GM19239 (cell line): ENCODE measurements at places on chromosomes 11 and 22.

GRCh38 chr11:68315171-68315920, 3.0 kb downstream of the LRP5 start:
- DNase-seq: no peak

- DNase-seq: no peak
Observed at GRCh38 chr11:61893981-61894380, 2.6 kb upstream of the FADS3 start.

GRCh38 chr22:23909296-23909898, 15.2 kb downstream of the MIF start:
- no peak for DNase-seq

DNA sequence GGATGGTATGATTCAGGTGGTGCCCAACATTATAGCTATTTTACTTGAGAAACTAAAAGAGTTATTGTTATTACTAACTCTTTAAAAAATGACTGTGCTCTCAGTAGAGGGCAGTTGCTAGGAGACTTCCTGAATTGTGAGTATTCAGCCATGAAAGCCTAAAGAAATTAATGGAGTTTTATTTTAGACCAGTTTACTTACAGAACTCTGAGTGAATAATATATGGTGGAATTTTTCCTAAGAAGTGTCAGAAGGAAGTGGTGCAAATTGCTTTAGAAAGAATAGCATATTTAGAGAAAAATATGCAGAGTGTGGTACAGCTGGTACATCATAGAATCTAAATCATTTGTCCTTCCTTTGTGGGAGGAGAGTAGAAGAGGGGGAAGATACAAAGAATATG, 689.9 kb upstream of the CCDC90B start:
- no peak for DNase-seq

DNA sequence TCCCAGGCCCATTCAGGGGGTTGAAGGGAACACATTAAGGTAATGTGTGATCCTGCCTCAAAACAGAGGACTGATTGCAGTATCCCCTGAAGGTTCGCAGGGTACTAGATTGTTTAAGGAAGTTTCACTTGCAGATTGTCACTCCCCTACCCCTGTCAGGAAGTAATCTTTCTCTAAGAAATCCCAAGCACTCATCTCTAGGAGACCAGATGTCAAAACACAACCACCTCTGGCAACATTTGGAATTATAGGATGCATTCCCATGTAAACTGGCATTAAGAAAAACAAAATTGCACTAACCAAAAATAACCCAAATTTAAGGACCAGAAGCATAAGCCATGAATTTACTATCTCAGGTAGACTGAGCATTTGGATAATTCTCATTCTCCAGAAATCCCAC, 1.6 kb downstream of the MRPL17 start:
- DNase-seq: no peak

DNA sequence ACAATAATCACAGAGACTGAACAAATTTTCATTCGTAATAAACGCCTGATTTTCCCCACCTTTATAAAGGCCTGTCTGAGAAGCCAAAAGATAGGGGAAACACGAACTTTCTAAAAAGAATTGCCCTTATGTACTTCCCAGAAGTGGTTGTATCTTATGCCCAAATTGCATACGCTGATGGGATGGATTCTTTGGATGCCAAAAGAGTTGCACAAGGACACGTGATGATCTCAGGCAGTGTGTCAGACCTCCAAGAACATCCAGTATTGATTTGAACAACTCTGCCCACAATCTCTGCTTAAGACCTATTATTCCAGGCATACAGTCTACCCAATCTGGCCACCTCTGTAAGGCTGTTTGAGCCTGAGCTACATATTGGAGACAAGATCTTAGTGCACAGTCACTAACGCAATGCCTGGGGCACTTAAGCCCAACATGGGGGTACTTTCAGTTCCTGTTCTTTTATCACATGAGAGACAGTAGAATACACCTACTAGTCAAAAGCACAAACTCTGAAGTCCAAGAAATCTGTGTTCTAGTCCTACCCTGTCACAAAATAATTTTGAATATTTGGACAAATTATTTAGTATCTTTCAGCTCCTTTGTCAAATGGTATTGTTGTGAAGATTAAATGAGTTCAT, 38.9 kb downstream of the OR10A6 start:
- no peak for DNase-seq
